Cerebellar nuclear complex (tissue), 1 donor: ENCODE measurements at places on chromosomes 2 and 18.

DNA sequence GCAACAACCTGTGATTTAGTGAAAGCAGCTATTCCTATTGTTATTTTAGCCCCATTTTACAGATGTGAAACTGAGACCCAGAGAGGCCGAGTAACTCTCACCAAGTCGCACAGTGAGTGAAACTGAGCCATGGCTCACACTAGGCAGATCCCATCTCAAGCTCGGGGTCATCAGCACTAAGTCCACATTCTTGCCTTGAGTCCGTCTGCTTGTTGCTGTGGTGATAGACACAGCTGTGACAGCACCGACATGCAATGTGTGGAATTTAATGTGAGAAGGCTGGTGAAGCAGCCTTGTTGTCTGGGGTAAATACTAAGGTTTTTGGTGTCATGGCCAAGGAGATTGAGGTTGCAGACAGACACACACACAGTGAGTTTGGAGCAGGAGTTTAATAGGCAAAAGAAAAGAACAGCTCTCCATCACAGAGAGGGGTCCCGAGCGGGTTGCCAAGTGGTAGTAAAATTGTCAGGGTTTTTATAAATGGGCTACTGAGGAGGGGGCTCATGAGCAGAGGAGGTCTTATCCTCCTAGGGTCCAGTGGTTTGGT lies 40.2 kb upstream of the GMCL1 start:
- DNase-seq: no peak

DNA sequence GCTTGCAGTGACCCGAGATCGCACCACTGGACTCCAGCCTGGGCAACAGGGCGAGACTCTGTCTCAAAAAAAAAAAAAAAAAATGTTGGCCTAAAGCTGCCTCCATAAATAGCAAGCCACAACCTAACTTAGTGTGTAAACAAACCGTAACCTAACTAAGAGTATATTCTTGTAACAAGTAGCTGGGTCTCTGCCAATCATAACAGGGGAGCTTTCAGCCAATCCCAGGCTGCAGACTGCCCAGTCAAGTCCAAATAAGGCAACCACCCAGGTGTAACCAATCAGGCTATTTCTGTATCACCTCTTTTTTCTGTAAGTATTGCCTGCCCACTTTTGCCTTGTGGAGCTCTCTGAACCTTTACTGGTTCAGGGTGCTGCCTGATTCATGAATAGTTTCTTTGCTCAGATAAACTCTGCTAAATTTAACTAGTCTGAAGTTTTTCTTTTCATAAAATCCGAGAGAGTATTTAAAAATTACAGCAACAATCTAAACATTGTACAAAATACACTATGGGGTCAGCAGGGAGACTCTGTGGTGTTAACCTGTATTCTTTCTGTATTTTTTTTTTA lies 4.5 kb downstream of the PSTPIP2 start:
- DNase-seq: no peak

DNA sequence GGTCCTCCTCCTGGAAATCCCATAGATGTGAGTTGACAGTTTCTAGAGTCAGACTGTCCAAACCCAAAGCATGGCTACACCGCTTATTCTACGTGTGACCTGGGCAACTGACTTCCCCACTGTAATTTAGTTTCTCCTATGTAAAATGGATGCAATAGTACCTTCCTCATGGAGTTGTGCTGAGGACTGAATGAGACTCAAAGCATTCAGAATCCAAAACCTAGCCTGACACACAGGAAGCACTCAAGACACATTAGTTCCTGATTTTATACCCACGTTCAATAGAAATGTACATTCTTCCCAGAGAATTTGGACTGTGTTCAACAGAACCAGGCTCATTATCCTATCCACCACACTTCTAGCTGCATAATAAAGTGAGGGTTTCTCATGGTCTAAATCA lies 88.8 kb downstream of the STK39 start:
- no peak for DNase-seq

DNA sequence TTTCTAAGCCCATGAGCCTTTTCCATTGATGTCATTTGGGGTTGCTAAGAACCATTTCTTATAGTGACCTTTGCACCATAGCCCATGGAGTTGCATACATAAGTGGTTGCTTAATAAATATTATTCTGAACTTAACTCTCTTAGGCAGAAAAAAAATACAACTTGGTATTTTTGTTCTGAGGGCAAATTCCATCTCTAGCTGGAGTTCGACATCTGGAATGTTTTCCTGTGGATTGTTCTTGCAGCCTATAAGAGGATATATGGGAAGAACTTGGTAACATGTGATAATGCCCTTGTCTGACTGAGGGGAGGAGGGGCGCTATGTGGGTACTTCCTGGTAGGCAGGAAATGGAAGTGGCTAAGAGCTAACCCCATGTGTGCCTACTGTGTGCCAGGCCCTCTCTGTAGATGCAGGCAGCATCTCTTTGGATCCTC lies 20.7 kb downstream of the IGFBP2 start:
- no peak for DNase-seq

DNA sequence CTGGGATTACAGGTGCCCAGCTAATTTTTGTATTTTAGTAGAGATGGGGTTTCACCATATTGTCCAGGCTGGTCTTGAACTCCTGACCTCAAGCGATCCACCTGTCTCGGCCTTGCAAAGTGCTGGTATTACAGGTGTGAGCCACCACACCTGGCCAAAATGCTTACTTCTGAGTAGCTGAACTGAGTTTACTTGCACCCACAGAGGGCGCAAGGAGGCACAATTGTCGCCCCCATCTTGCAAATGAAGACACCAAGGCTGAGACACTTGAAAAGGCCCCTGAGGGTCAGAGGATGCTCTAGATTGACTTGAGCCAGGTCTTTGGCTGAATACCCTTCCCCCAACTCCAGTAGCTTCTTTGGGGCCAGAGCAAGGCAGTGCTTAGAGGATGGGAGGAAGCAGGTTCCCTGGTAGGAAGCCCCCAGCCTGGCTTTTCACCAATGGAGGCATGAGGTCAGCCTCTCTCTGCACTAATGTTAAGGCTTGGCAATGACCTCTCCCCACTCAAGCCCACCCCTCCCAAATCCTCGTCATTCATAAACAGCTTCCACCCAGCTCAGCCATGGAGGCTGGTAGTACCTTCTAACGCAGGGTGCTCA lies 14.5 kb upstream of the KIF1A start:
- DNase-seq: no peak

GRCh38 chr2:28681158-28681571 lies 70.5 kb upstream of the PPP1CB start:
- no peak for DNase-seq

DNA sequence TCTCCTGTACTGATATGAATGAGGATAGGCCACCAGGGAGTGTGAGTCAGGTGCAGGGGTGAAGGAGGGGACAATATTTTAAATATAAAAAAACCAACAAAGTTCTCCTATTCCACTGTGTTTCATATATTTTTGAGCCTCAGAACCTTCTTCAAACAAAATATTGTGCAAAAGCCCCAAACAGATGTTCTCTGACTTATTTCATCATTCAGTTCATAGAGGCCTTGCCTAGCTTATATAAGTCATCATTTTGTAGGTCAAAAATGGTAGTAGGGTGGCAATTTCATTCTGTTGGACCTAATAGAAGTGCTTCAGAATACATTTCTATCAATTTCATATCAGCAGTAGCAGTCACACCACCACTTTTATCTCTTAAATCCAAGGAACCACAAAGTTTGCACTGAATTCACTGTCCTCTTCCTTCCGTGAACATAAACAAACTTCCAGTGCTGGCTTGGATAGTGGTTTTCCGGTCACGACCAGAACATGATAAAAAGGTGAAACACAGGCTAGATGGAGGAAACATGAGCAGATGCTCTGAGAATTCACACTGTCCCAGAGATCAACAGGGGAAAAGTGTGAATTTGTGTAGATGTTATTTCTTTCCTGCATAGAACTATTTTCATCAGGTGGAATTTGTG lies 99.1 kb downstream of the EN1 start:
- DNase-seq: no peak

GRCh38 chr18:45637546-45638327 lies 22.5 kb downstream of the SLC14A2 start:
- no peak for DNase-seq

GRCh38 chr2:45922577-45922988 lies 271.1 kb downstream of the PRKCE start:
- no peak for DNase-seq

DNA sequence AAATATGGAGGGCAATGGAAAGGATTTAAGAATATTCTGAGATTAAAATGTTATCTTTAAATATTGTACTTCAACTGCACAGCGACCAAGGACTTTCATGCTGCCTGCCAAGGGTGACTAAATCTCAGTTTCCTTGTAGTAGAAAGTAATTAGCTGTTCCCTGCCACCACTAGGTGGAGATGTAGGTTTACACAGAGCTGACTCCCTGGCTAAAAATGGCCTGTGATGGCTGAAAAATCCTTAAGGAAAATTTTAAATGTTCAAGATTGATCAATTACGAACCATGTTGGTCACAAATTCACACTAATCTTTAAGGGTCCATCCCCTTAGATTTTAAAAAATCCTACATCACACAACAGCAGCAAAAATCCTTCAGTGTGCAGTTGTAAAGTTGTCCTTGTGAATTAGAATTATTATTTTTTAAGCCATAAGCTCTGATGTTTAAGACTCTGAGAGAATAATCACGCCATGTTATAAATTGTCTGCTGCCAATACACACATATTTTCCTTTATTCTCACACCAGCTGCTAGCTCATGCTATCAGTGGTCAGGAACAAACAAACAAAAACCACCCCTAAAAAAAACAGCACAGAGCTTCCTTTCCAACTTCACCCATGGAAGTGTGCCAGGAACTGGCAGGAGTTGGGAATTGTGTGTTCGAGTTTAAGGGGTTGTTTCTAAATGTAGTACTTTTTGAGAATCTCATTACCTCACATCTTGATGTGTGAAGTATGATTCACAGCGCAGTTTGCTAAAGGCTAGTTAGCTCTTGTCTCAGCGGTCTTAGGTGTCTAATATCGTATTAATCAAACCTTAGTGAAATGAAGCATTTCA lies 399.8 kb downstream of the TMEM182 start:
- no peak for DNase-seq

GRCh38 chr2:20563833-20564232 lies 87.1 kb downstream of the HS1BP3 start:
- DNase-seq: no peak

DNA sequence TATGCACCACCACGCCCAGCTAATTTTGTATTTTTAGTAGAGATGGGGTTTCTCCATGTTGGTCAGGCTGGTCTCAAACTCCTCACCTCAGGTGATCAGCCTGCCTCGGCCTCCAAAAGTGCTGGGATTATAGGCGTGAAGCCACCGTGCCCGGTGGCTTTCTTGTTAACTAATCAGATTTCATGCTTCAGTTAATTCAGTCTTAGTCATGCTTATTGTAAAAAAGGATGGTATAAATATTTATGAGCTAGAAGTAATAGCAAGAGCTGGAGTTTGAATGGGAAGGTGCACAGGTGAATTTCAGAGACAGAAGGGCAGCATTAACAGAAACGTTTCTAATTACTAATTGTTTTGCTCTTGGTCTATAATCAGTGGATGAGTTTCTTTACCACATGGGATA lies 10.3 kb downstream of the GEMIN6 start:
- DNase-seq: no peak

DNA sequence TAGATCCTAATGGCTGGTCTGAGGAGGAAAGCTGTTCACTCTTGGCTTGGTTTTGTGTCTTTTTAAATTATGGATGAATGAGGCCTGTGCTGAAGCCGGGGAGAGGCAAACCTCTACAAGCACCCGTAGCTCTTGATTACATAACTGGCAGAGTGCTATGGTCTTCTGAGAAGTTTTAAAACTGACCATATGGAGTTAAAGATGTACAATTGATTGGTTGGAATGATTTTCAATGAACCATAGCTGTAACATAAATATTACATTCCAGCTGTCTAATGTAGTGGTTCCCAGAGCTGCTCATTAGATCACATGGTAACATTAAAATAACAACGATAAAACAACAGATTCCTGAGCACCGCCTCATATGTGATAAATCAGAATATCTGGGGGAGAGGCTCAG lies 71.1 kb upstream of the MAP4K3 start:
- no peak for DNase-seq

DNA sequence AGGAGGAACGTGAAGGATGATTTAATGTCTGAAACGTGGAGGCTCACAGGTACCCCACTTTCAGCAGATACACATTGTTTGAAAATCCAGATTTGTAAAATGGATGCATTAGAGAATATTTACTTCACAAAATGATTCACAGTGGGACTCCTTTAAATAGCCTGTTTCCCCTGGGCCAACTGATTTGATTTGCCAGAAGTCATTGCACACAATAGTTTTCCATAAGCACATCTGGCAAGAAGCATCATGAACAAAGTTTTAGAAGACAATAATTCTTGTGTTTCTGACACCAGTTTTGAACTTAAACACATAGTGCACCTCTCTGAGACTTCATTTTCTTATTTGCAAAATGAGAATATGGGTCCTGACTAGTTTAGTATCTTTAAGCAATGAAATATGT lies 451.4 kb upstream of the SLC14A2 start:
- no peak for DNase-seq

- no peak for DNase-seq
Measured at GRCh38 chr18:34821669-34822210, 111.6 kb downstream of the DTNA start.

DNA sequence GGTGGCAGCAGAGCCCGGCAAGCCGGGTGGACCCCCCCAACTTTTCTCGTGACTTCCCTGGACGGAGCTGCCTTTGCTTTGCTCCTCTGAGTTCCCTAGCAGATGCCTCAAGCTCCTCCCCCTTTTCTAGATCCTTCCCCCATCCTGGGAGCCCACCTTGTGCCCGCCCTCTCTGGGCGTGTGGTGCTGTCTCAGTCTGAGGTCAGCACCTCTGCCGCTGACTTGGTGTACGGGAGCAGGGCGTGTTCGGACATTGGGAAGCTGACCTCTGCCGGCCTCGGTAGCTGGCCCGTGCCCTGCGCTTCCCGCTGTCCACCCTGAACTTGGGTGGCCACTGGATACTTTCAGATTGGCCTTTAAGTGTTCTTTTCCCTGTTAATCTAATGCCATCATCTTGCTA lies 19.6 kb upstream of the ESPNL start:
- DNase-seq: no peak

- no peak for DNase-seq
Measured at GRCh38 chr2:41911033-41911432, 136.8 kb upstream of the PKDCC start.

DNA sequence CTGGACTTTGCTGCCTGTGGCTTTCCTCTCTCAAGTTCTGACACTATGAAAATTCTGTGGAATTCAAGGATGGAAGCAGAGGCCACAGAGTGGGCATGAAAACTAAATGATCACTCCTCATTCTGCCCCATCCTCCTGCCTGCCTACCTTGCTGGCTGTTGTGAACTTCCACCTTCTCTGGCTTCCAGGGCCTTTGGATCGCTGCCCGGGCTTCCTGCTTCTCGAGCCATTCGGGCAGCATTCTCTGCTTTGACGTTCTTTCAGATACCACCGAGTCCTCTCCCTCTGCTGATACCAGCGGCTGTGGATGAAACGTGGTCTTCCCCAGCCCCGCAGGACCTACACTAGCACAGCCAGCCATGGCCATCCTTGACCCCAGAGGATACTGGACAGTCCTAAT lies 327.7 kb upstream of the SLC14A2 start:
- no peak for DNase-seq

DNA sequence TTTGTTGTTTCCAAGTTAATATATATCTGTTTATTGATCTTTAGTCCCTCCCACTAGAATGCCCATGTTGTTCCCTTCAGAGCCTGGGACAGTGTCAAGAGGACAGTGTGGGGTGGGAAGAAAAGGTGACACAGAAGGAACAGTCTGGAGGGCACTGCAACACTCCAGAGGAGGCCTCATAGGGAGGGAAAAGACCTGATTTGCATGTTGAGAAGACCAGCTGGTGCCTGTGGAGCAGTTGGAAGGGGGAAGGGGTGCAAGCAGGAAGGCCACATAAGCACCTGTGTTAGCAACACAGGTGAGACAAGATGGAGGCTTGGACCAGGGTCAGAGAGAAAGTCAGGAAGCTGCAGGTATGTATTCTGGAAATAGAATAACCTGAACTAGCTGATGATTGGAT lies 48.1 kb upstream of the FHOD3 start:
- DNase-seq: no peak
